ENCODE measurements at places on chromosomes 11 and 22. TPM values are rescaled to one million over a fixed set of nuclear protein-coding genes. Genes with fewer than 3 reads are reported as not detected.

DNA sequence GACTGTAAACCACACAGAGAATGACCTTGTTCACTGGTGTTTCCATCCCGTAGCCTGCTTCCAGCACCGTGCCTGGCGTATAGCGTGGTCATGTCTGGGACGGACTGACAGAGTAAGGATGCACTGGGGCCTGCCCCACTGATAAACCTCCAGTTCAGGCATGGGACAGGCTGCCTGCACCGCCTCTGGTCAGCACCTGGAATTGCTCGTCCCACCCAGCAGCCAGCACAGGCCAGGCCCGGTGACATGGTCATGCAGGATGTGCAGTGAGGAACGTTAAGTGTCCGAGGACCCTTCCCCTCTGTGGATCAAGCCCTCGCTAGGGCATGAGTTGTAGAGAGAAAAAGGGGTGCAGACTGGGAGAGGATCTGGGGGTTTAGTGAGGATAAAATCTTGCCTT, 44.8 kb downstream of the LMO1 start:
- no peak overlapping the region for H3K4me3 ChIP-seq
- DNase-seq: no peak
- H3K27ac ChIP-seq: no peak overlapping the region
- H3K27me3 ChIP-seq: no peaks in the 10 kb centered on the region

GRCh38 chr11:12470236-12470635, 92.9 kb downstream of the PARVA start:
- H3K27ac ChIP-seq: peak overlapping the region; percentile 76
- peaks cover 28% of the 10 kb centered on the region for H3K4me1 ChIP-seq
- no peak overlapping the region for H3K4me3 ChIP-seq
- peaks cover 8% of the 10 kb centered on the region for H3K36me3 ChIP-seq
- H3K27me3 ChIP-seq: no peaks in the 10 kb centered on the region
- peak; percentile 77 for DNase-seq

- H3K4me3 ChIP-seq: no peak overlapping the region
- H3K27ac ChIP-seq: no peak overlapping the region
- no peaks in the 10 kb centered on the region for H3K36me3 ChIP-seq
Observed at GRCh38 chr22:47322854-47323253, 560.4 kb downstream of the TBC1D22A start.

DNA sequence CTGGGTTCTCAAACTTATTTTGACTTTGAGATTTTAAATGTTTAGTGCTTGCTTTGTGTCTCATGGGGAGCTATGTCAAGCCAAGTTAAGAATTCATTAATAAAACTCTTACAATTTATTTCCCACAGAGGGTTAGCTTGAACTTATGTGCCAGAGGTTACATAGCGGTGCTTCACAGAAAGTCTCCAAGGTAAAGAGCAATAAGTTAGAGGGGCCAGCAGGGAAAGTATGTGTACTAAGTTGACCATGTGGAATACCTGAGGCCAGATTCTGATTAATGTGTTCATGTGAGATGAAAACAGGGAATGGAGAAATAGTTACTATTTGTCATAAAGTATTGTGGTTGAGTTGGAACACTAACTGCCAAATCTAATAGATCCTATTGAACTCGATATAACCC, 149.3 kb downstream of the TMEM135 start:
- no peaks in the 10 kb centered on the region for H3K27me3 ChIP-seq
- H3K4me3 ChIP-seq: no peak overlapping the region
- H3K27ac ChIP-seq: no peak overlapping the region

- H3K4me3 ChIP-seq: no peak overlapping the region
- no peaks in the 10 kb centered on the region for H3K27me3 ChIP-seq
- no peak overlapping the region for H3K27ac ChIP-seq
- no peaks in the 10 kb centered on the region for H3K4me1 ChIP-seq
- no peak for DNase-seq
Observed at GRCh38 chr22:45651931-45652528, 19.6 kb upstream of the ATXN10 start.

GRCh38 chr22:19612866-19613572, 88.8 kb upstream of the CLDN5 start:
- no peak overlapping the region for H3K4me3 ChIP-seq
- no peaks in the 10 kb centered on the region for H3K4me1 ChIP-seq
- no peaks in the 10 kb centered on the region for H3K27me3 ChIP-seq
- DNase-seq: no peak
- no peaks in the 10 kb centered on the region for H3K36me3 ChIP-seq

The SULT4A1 gene
- 1.0 TPM for total RNA-seq

The DENND5A gene
- 112 TPM for total RNA-seq

The EFEMP2 gene
- total RNA-seq: 71.8 TPM

The CD3G gene
- not detected for total RNA-seq

The SHISAL1 gene
- 20.4 TPM for total RNA-seq

The ZBTB44 gene
- 75.9 TPM for total RNA-seq

Data from esophagus muscularis mucosa (tissue), 4 donors.